Epithelial cell of umbilical artery (primary cell): ENCODE measurements at places on chromosomes 3 and 15. TPM values are rescaled to one million over a fixed set of nuclear protein-coding genes. Genes with fewer than 3 reads are reported as not detected.

The TPRG1 gene
- under 0.01 and 0.91 TPM in 2 replicates for total RNA-seq

The PRTG gene
- 2.9 and 4.7 TPM in 2 replicates for total RNA-seq

The SMCO1 gene
- under 0.01 TPM in 1 of 2 replicates, not detected in the other for total RNA-seq

The MORC1 gene
- total RNA-seq = not detected in 2 replicates

The GOLGA6L7 gene
- not detected in 2 replicates for total RNA-seq

The ITPKA gene
- total RNA-seq = 0.46 and 0.65 TPM in 2 replicates

The SLC28A1 gene
- not detected in 2 replicates for total RNA-seq

The HTR3D gene
- not detected in 2 replicates for total RNA-seq

The FILIP1L gene
- total RNA-seq = 10.7 and 22.5 TPM in 2 replicates

The SENP8 gene
- total RNA-seq = 0.97 and 2.0 TPM in 2 replicates

The TRANK1 gene
- 2.9 and 11.9 TPM in 2 replicates for total RNA-seq

The NT5DC2 gene
- 23.9 and 95.8 TPM in 2 replicates for total RNA-seq

The NR1I2 gene
- 0.15 TPM in 1 of 2 replicates, not detected in the other for total RNA-seq

The MEX3B gene
- total RNA-seq = 5.8 and 10.6 TPM in 2 replicates

The CRABP1 gene
- total RNA-seq = not detected in 2 replicates

The PGBD4 gene
- total RNA-seq = 0.65 and 1.4 TPM in 2 replicates

The TMC3 gene
- not detected in 2 replicates for total RNA-seq

The MEIS2 gene
- 17.9 and 40.0 TPM in 2 replicates for total RNA-seq

The KIF15 gene
- total RNA-seq = 15.3 and 19.9 TPM in 2 replicates
